ENCODE measurements at places on chromosomes 5 and 9. TPM values are rescaled to one million over a fixed set of nuclear protein-coding genes. Genes with fewer than 3 reads are reported as not detected.

- H3K4me3 ChIP-seq = no peak overlapping the region
- DNase-seq = no peak
- no peaks in the 10 kb centered on the region for H3K4me1 ChIP-seq
- peaks cover 78% of the 10 kb centered on the region for H3K36me3 ChIP-seq
Observed at GRCh38 chr5:179588166-179588565, 35.3 kb downstream of the HNRNPH1 start.

DNA sequence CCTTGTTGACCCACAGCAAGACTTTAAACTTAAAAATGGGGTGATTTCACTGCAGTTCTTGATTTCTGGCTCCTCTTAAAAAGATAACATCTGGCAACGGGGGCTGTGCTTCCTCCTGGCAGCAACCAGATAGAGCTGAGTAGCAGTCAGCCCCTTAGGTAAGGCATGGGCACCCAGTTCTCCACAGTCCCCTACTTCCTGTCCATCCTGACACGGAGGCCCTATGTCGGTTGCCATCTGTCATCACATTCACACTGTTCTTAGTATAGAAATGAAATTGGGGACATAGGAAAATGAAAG is 11.7 kb downstream of the CD74 start:
- H3K27ac ChIP-seq = no peak overlapping the region
- H3K27me3 ChIP-seq = no peaks in the 10 kb centered on the region
- H3K36me3 ChIP-seq = peaks cover 35% of the 10 kb centered on the region
- DNase-seq = no peak
- H3K4me3 ChIP-seq = no peak overlapping the region
- no peaks in the 10 kb centered on the region for H3K4me1 ChIP-seq

The XPA gene
- 3.2 TPM for total RNA-seq

The SNCAIP gene
- total RNA-seq = 2.9 TPM

Measured in ascending aorta (tissue), 2 donors.